ENCODE measurements at places on chromosomes 7 and 10. TPM values are rescaled to one million over a fixed set of nuclear protein-coding genes. Genes with fewer than 3 reads are reported as not detected.

Gene MDH2
- 182 TPM for total RNA-seq

Gene NAPEPLD
- total RNA-seq, result 12.7 TPM

Gene GRM3
- not detected for total RNA-seq

Gene CFAP43
- total RNA-seq, result 0.09 TPM

Gene PTPRN2
- 5.1 TPM for total RNA-seq

Gene RSPH10B
- total RNA-seq, result 0.34 TPM

Gene RAMP3
- total RNA-seq, result not detected

Gene EGR2
- 6.5 TPM for total RNA-seq
